Fibroblast of upper back skin (primary cell): ENCODE measurements at places on chromosomes 11 and 22.
A peak's percentile ranks its signal among the peaks of the same experiment; 100 is the strongest.

- no peak for DNase-seq
Observed at GRCh38 chr11:116618461-116618860, 154.3 kb downstream of the BUD13 start.

DNA sequence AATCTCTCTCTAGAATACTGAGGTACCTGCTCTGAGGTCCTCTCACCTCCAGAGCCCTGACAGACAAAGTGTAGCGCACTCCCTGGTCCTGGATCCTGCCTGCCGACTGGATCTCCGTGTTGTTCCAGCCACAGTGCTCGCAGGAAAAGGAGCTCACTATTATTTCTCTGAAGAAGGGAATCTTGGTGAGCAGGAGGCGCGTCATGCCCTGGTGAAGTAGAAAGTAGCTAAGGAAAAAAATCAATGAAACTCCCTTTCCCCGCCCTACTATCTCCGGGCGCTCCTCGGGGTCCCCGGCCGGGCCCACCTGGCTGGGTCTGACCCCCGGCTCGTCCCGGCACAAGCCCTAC is 412 bp downstream of the ZPR1 start:
- no peak for DNase-seq

DNA sequence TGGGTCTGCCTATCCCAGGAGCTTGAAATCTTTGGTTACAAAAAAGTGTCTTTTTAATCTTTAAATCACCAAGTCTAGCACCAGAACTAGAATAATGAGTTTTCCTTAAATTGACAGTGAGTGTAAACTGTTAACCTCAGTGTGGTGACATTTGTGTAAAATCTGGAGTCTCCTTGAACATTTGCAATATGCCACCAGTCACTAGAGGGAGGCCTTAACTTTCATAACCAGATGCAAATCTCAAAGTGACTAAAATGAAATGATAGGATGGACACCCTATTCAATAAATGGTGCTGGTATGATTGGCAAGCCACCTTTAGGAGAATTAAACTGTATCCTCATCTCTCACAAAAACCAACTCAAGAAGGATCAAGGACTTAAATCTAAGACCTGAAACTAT is 8.3 kb upstream of the SCGB1D2 start:
- no peak for DNase-seq

- DNase-seq, result no peak
Observed at GRCh38 chr11:133386262-133386661, 146.0 kb downstream of the OPCML start.

- no peak for DNase-seq
Observed at GRCh38 chr22:42536166-42536565, 16.6 kb upstream of the RRP7A start.

- peak; percentile 78 for DNase-seq
Observed at GRCh38 chr11:69642913-69643632, 2.1 kb downstream of the CCND1 start.

DNA sequence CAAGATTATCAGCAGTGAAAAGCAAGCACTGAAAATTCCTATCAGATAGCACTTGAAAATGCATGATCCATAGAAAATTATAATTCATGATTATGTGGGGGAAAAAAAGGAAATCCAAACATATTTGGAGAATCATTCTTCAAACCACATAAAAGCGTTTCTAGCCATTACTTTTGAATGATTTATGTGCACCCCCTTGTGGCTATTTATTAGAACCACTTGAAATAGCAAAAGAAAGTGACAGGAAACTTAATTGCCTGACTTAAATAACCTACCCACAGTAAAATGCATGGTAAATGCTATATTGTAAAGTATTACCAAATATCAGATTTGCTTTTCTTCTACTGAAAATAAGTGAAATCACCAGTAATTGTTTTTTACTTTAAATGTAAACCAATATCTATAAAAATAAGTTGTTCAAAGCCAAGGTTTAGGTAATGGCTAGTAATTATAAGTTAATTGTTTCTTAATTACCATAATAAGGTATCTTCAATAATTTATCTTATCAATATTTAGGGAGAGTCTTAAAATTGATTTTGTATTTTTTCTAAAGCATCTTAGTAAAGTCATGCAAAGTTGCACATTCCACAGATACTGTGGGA is 168.5 kb downstream of the ARHGAP42 start:
- peak; percentile 79 for DNase-seq

GRCh38 chr11:20627701-20628100 is 28.3 kb downstream of the SLC6A5 start:
- DNase-seq, result no peak

- DNase-seq, result peak; percentile 68
Observed at GRCh38 chr11:10454878-10455631, at the start of gene AMPD3. AMPD3 (plus strand) TSS chr11:10455264; CDS start chr11:10461520, 6,256 bp downstream.

DNA sequence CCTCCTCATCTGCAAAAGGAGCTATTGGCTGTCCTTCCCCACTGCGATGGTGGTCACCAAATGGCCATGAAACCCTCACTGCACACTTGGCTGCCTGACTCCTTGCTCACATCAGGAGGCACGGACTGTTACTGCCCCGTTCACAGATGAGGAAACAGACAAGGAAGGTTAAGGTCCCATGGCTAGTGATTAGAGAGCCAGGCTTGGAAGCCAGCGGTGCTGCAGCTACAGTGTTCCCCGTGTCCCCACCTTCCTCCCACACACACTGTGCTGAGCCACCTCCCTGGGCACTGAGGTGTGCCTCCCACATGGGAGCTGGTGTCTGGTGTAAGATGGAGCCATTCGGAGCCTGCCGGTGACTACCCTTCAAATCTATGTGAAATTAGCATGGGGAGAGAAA is 2.6 kb downstream of the ARHGAP8 start:
- no peak for DNase-seq

- DNase-seq, result no peak
Observed at GRCh38 chr11:110298301-110298765, 1.9 kb upstream of the RDX start.

- peak; percentile 85 for DNase-seq
Observed at GRCh38 chr22:38845004-38845740, 1.3 kb upstream of the NPTXR start.

DNA sequence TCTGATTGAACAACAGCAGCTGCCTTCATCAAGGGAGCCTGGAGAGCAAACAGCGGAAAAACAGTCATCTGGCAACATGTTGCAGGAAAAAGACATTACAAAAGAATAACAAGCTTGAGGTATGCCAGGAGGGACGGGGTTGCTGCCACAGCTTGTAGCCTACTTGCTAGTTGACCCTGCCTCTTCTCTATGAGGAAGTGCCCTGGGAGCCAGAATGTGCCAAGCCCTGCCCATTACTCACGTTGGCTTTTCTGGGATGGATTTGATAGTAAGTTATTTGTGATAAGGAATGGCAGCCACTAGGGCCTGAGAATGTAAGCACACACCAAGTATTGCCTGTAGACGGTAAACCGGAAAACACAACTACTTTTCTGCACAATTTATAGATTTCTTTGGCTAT is 113.5 kb upstream of the KIRREL3 start:
- no peak for DNase-seq

GRCh38 chr11:134202661-134203060 is 21.1 kb downstream of the NCAPD3 start:
- DNase-seq, result no peak

DNA sequence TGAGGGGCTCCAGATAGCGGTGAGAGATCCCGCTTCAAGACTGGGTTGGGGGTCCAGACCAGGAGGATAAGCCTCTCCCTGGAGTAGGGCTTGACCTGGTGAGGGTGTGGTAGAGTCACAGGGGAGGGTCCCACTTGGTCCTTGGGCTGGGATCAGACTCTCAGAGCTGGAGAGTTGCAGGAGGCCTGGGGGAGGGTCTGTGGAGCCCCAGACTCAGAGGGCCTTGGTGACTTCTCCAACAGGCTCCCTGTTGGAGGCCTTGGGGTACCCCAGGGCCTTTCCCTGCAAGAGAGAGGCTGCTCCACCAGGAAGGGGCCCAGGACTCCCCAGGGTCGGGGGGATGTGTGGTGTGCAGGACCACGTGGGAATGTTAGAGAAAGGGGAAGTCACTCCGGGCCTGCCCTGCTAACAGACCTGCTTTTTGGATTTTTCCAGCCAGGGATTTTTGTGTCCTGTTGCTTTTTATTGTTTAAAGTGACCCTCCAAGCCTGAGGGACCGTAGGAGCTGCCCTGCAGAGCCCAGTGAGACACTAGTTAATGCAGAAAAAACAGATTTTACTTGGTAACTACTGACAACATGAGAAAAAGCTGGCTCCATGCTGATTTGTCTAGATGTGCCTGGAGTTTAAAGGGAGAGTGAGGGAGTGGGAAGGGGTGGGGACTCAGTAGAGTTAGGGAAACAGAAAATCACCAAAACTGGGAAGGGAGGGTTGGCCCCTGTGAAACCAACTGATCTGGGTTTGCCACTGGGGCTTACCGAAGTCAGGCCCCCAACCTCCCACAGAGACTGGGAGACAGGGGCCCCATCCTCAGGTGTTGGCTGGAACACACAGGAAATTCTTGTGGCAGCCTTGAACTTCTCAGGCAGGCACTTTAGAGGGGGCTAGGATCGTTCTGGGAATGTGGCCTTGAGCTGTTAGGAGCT is 801 bp upstream of the TXNRD2 start:
- peak; percentile 83 for DNase-seq

DNA sequence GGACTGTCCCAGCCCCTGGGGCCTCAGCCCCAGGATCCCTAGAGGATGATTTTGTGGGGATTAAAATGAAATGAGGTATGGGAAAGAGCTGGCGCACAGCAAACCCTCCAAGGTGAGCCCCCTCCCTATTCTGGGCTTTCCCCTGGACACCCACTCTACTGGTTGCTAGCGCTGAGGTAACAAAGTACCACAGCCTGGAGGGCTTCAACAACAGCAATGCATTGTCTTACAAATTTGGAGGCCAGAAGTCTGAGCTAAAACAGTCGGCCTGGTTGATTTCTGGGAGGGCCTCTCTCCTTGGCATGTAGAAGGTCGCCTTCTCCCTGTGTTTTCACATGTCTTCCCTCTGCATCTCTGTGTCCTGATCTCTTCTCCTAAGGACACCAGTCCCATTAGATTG is 913.6 kb downstream of the NTM start:
- DNase-seq, result no peak

DNA sequence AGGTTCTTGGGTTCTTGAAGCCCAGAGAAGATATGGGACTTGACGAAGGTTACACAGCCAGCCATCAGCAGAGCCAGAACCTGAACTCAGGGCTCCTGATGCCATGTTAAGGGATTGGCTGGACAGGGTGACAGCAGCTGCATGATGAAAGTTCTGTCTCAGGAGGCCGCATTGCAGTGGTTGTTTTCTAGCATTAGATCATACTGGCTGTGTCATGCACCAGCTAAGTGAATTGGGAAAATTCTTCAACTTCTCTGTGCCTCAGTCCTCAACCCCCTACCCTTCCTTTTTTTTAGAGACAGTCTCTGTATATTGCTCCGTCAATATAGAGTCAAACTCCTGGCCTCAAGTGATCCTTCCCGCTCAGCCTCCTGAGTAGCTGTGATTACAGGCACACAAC is 5.4 kb upstream of the LTBP3 start:
- no peak for DNase-seq

DNA sequence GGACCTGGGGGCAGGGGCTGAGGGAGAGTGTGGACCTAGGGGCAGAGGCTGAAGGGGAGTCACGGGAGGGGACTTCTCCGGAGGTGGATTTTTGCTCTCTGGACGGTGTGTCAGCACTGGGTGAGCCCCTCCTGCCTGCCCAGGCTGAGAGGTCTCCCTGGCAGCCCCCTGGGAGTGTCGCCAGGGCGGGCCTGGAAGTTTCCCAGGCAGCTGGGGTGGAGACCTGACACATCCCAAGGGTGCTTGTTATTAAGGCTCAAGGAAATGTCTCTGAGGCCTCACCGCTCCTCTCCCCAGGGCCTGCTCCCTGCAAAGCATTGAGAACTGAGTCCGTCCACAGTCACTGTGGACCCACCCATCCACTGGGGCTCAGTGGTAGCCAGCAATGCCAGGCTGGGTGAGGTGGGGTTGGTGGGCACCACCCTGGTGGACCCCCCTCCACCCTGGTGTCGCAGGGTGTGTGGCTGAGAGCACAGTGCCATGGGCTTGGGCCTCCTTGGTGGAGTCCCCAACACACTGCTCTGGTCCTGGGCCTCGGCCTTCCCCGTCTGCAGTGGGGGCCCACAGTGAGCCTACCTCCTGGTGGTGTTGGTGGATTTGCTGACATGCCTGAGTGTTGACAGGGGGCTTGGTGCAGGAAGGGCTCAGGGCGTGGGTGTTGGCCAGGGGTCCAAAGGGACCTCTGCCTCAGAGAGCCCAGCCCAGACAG is 2.5 kb downstream of the CD81 start:
- DNase-seq, result no peak

DNA sequence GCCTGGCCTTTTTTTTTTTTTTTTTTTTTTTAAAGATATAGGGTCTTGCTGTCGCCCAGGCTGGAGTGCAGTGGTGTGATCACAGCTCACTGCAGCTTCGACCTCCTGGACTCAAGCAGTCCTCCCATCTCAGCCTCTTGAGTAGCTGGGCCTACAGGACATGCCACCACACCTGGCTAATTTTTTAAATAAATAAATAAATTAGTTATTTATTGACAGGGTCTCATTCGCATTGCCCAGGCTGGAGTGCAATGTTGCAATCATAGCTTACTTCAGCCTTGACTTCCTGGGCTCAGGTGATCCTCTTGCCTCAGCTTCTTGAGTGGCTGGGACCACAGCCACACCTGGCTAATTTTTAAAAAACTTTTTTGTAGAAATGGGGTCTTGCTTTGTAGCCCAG is 10.5 kb downstream of the AP2A2 start:
- no peak for DNase-seq

GRCh38 chr11:16195651-16196050 is 160.7 kb downstream of the SOX6 start:
- peak; percentile 82 for DNase-seq

DNA sequence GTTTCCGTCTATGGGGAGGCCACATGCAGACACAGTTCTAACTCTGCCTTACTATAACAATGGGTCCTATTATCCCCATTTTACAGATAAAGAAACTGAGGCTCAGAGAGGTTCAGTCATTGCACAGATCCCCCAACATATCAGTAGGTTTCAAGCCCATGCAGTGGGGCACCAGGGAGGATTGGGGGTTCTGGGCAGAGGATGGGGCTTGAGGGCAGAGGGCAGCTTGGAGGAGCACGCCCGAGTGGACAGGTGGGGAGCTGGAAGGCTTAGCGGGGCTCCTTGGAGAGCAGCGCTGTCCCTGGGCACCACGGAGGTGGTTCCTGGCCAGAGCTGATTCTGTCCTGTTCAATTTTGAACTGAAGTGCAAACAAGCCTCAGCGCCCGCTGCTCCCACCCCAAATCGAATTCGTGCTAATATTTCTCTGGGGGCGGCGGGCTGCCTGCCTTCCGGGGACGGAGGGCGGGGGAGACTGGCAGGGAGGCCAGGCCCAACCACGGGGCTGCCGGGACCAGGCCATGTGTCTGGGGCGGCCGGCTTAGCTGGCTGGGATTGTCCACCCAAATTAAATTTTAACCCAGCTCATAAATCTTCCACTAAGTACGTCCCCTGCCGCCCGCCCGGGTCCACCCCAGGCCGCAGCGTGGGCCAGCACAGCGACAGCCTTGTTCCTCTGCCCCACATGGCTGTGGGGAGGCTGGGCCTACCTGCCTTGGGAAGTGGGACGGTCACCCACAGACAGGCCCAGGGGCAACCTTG is 49.4 kb downstream of the FLRT1 start:
- no peak for DNase-seq

DNA sequence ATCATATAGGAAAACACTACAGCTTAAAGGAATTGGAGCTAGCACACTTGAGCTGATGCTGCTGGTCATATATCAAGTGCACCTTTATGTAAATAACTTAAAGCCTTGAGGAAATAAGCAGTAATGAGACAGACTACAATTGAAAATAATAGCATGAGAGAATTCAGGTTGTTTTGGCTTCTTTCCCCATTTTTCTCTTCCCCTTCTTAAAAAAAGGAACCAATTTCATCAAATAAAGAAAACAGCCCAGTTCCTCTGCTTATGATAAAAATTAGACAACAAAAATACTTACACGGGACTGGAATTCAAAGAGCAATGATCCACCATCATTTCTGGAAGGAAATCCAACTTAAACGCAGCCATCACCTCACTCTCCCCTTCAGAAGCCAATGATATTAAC is 50.2 kb upstream of the RAPSN start:
- no peak for DNase-seq
